NCI-H2081 treated with DMSO at 0.1 percent for 48 hours (cell line): ENCODE measurements at places on chromosomes 2 and 18.
A peak's percentile ranks its signal among the peaks of the same experiment; 100 is the strongest.

- no peak for DNase-seq
Observed at GRCh38 chr2:15990151-15991101, 50.1 kb downstream of the MYCN start.

DNA sequence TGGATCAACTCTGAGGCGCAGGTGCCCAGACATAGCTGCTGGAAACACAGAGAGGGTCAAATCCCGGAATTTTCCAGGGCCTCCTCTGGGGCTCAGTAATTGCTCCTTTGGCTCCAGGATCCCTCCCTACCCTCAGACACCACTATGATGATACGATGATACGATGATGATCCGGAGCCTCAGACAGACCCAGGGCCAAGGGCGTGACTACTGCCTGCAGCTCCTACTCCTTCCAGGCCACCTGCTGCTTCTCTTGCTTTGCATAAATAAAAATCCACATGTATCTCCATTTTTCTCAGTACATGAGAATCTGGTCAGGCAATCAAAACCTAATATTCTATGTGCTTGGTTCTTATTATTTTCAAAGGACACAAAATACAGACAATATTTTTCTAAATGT lies 33.7 kb downstream of the MRPL35 start:
- DNase-seq = no peak

GRCh38 chr18:44652722-44653121 lies 28.0 kb upstream of the SETBP1 start:
- no peak for DNase-seq

- DNase-seq = no peak
Observed at GRCh38 chr18:9716780-9717563, 8.9 kb downstream of the RAB31 start.

- no peak for DNase-seq
Observed at GRCh38 chr2:49189512-49190225, 35.4 kb upstream of the FSHR start.

GRCh38 chr18:43620936-43621335 lies 343.6 kb upstream of the SYT4 start:
- DNase-seq = peak; percentile 22

DNA sequence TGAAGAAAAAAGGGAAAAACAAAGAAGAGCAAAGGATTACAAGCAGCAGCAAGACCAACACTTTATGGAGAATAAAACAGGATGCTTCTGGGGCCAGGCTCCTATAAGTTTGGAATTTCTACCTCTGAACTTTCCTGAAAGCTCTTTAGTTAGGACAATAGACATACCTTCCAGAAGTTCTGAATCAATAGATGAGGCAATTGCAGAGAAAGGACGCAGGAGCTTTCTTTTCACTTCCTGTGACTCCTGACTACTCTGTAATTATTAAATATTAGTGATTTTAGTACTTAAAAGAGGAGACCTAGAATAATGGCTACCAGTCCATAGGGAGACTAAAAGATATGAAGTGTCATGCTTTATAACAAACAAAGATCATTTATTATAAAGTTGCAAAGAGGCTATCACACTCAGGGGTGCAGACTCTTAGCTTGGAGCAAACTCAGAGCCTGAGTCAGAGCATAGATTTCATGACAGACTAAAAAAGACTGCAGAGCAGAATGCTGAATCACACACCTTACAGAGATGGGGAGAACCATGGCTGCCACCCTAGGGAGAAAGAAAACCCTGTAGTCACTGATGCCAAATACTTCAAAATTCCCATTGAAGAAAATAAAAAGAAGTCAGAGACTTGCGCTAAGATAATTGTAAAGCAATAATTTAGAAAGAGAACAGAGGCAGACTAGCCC lies 52.5 kb upstream of the FAM136A start:
- no peak for DNase-seq

GRCh38 chr2:21043744-21044532 lies at the start of gene APOB:
Gene APOB (minus strand): TSS chr2:21044073. CDS start chr2:21043945, 128 bp downstream.
- no peak for DNase-seq
